ENCODE measurements at places on chromosomes 12 and 14.

DNA sequence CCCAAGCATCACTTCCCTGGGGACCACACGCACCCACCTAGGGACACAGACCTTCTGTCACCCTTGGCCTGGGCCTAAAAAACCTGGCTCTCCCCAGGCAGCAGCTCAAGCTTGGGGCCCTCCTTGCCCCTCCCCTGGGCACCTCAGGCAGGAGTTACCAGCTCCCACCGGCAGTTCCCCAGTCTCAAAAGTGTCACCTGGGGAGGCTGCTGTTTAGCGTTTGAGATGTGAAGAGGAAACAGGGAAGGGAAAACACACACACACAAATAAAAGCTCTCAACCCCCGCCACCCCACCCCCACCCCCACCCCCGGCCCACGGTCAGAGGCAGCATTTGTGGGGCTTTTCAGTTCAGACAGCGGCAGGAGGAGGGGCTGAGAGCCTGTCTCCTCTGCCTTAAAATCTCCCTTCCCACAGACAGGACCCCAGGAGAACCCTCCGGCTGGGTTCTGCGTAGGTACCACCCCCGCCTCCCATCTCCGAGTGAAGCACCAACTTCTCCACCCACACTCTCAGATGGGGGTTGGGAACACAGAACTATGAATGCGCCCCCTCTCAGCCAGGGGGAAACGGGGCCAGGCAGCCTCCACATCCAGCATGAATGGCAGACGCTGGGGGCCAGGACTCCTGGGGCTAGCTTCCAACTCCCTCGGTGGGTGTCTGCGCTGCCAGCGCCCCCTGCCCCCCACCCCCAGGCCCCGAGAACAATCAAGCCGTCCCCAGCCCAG lies 3.0 kb downstream of the NCOR2 start:
- DNase-seq: no peak

GRCh38 chr12:94207849-94208621 lies 59.7 kb downstream of the PLXNC1 start:
- DNase-seq: no peak

GRCh38 chr14:29800961-29801360 lies 126.7 kb downstream of the PRKD1 start:
- no peak for DNase-seq

- DNase-seq: no peak
Observed at GRCh38 chr14:37093364-37093763, 79.0 kb downstream of the SLC25A21 start.

DNA sequence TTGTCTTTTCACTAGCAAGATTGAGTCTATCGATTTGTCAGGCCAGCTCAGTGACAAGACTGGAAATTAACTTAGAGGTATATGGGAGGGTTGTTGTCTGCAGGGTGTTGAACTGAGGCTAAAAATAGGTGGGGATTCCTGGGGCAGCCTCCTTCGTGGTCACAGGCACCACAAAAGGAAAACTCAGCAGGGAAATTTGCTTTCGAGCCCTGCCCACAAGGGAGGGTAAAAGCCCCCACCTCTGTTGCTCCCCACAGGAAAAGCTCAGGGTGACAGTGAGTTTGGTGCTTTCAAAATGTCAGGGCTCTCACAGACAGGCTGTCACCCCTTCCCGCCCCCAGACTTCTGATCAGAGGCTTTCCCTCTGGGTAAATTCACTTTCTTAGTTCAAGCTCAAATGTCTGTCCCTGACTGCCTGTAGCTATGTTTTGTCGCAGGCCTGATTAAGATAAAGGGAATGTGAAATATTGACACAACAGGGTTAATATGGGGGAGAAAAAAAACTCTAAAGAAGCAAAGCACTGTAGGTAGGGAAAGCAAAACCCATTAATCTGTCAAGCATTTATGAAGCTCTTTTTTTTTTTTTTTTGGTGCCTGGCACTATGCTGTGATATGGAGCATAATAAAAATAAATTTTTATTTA lies 11.7 kb upstream of the NFKBIA start:
- no peak for DNase-seq

- DNase-seq: no peak
Observed at GRCh38 chr12:111597831-111598636, 1.1 kb downstream of the ATXN2 start.

GRCh38 chr12:117098361-117099217 lies 627 bp downstream of the TESC start:
- DNase-seq: no peak

- no peak for DNase-seq
Observed at GRCh38 chr14:52315355-52315718, 1.2 kb downstream of the PTGER2 start.

GRCh38 chr14:103735439-103735814 lies 19.8 kb downstream of the ZFYVE21 start:
- no peak for DNase-seq

Measured in NCI-H2029 (cell line).